Kidney capillary endothelial cell (primary cell): ENCODE measurements at places on chromosomes 13 and 19.

GRCh38 chr19:38278751-38279150 is 14.4 kb downstream of the SPINT2 start:
- no peak for DNase-seq

- DNase-seq, result no peak
These were observed 8.0 kb upstream of the ATP4A start for GRCh38 chr19:35571406-35571965.

DNA sequence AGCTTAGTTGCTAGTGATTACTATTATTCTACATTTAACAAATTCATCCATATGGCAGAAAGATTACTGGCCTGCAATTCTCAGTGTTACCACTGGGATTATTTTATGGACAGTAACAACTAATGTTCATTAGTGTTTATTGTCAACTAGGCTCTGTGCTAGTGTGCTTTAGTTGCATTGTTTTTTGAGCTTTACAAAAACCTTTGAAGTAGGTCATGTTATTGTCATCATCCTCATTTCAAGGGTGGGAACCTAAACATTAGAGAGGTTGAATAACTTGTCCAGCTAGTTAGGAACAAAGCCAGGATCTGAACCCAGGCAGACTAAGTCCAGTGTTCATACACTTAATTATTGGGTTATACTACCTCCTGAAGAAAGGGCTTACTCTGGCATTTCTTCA is 27.8 kb upstream of the TDRD3 start:
- DNase-seq, result peak; percentile 13

DNA sequence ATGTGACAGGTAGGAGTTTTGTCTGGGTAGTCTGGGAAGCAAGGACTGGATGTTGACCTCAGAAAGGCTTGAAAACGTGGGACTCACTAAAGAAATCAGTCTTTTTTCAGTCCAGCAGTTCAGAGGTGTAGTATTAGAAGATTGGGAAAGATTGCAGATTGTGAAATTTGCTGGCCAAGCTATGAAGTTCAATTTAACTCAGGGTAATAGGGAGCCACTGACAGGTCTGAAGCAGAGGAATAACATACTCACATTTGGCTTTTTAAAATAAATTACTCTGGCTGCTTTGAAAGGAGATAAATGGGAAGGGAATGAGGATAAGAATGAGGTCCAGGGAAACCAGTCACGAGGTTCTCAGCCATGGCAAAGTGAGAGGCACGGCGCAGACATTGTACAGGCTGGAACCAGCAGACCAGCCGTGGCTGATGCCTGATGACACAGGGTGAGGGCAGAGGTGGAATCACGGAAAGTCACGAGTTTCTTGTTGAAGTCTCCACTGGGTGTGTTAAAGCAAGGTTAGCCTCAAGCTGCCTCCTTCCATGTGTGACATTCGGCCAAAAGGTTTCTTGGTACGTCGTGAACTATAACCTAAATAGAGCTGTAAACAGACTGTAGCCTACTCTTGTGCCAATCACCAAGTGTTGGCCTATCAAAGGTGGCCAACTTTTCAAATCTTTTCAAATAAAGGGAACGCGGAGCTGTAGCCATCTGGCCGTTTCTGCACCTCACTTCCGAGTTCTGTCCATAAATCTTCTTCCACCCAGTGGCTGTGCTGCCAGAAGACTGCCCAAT is 377.6 kb downstream of the IRS2 start:
- no peak for DNase-seq

DNA sequence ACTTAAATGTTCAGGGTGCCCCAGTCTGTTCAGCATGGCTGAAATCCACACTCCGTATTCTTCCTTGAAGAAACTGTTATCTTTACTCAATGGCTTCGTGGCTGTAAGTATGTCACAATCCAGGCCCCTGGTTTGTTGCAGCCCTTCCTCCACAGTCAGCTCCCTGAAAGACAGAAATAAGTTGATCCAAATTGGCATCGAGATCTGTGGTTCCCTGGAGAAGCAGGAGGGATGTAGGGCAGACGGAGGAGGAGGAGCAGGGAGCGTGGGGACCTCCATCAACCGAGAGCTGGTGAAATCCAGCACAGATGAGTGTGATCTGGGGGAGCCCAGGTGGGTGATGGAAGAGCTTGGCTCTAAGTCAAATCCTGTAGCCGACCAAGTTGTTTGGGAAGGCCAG is 304 bp downstream of the TSPAN16 start:
- DNase-seq, result no peak

DNA sequence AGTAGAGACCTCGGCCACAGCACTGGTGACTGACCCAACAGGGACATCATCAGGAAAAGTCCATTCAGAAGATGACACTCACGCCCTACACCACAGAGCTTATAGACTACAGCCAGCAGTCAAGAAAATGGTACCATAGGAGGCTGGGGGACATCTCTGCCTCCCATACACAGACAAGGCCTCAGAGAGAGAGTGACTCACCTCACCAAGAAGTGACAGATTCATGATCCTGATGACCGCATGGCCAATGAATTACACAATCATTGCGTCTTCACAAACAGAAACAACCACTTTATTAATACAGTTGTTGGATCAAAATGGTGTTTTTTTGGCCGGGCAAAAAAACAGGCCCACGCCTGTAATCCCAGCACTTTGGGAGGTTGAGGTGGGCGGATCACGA is 260.8 kb upstream of the TSHZ3 start:
- DNase-seq, result no peak

DNA sequence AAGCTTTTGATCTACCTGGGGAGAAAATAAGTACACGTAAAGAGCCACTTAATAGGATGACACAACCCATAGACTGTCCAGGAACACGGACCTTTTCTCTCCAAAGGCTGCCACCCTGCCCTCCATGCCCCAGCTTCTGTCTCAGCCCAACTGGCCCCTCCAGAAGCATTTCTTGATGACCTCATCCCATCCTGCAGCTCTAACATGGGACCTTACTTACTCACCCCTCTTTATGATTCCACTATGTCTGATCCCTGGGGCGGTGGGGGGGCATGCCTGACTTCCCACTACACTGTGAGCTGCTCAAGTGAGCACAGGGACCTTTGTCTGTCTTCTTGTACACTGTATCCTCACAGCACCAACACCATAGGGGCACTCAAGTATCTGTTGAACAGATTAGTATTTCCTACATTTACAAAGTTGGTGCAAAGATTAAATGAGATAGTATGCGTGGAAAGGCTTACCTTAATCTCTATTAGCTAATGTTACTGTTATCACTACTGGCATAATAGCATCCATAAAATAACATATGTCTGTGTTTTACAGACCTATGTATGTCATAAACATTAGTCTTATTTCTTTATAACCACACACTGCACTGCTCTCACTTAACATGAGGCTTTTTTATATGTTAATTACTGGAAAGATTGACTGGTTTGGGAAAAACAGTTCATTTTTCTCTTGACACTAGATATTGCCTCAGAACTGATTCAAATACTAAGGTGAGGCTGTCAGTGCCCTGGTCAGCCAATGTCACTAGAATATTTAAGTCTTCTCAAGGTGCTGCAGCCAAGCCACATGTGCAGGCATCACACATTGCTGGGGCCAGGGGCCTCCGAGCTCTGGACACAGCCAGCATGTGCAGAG is 100.9 kb downstream of the FOXO1 start:
- no peak for DNase-seq

DNA sequence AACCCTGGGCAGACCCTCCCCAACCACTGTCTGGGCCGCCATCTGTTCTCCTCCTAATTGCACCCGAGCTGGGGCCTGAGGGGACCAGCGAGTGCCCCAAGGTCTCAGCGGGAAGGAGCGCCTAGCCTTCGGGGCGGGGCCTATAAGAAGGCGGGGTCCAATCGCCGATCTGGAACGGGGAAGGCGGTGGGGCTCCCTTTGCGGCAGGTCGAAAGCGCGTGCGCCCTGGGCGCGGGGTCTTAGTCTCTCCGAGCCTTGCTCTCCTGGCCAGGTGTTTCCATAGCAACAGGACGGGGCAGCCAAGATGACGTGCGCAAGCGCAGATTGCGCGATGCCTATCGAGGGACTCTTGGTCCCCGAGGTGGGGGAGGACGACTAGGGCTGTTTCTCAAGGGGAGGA is 2.8 kb downstream of the MAST1 start:
- DNase-seq, result no peak

GRCh38 chr13:81012031-81012430 is 671.1 kb upstream of the SPRY2 start:
- DNase-seq, result no peak
